Activated CD8-positive, alpha-beta memory T cell treated with anti-CD3 and anti-CD28 coated beads for 1 hour (primary cell): ENCODE measurements at places on chromosomes 1 and 21.

DNA sequence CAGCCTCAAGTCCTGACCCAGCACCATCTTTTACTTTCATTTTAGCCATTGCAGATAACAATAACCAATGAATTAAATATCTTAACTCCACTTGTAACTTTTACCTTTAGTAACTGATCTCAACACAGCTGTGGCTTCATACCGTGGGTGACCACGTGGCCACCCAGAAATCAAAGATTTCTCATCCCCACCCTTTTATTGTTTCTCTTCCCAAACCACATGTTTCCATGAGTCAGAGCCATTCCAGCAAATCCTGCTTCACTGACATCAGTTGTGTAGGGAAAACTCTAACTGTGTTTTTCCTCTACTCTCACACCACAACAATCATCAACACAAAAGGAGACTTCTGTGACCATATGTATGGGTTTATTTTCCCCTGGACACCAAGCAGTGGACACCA lies 25.1 kb upstream of the BRDT start:
- DNase-seq, result no peak

GRCh38 chr21:41777951-41778815 lies 11.3 kb upstream of the RIPK4 start:
- no peak for DNase-seq

GRCh38 chr1:40438391-40439015 lies 11.8 kb upstream of the ZFP69B start:
- no peak for DNase-seq

DNA sequence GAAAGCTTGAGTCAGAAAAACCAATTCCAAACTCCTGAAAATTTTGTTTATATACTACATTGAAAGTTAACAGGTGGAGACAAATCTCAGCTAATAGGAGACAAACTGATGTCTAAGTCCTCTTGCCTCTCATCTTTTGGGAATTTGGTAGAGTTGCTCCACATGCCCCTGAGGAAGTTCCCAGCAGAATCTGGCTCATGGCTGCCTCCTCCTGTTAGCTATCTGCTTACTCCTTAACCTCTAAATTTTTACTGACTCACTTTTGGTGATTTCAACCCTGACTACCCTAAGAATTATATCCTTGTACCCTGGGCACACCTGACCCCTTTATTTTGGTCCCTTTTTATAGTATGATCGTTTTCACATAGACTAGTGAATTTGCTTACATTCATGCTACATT lies 633.7 kb upstream of the USP24 start:
- DNase-seq, result no peak

DNA sequence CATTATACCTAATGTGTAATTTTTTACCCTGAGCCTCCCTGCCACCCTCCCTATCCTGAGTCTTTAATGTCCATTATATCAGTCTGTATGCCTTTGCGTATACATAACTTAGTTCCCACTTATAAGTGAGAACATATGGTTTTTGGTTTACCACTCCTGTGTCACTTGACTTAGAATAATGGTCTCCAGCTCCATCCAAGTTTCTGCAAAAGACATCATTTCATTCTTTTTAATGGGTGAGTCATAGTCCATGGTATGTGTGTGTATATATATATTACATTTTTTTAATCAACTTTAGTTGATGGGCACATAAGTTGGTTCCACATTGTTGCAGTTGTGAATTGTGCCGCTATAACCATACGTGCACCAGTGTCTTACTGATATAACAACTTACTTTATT lies 477.1 kb upstream of the NEGR1 start:
- DNase-seq, result no peak
